Right lung (tissue), 10 donors: ENCODE measurements at places on chromosomes 2 and 18. TPM values are rescaled to one million over a fixed set of nuclear protein-coding genes. Genes with fewer than 3 reads are reported as not detected.
A peak's percentile ranks its signal among the peaks of the same experiment; 100 is the strongest.

GRCh38 chr2:8574196-8575037 is 107.4 kb upstream of the ID2 start:
- no peak for DNase-seq

DNA sequence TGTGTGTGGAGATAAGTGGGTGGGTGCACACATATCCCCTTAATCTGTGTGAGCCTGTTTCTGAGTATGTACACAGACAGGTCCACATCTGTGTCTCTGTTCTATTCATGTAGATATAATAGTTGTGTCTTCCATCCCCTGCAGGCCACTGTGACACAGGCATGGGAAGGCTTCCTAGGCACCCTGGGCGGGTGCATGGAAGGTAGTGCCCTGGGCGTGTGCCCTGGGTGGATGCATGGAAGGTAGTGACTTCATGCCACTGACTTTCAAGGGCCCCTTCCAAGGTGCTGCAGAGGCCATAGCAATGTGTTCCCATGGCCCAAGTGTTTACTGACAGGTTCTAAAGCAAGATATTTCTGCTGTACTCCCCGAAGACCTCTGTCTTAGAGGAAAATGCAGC is 462.5 kb upstream of the HS6ST1 start:
- no peak for DNase-seq

GRCh38 chr2:181655519-181655918 is 1.4 kb downstream of the CERKL start:
- no peak for DNase-seq

DNA sequence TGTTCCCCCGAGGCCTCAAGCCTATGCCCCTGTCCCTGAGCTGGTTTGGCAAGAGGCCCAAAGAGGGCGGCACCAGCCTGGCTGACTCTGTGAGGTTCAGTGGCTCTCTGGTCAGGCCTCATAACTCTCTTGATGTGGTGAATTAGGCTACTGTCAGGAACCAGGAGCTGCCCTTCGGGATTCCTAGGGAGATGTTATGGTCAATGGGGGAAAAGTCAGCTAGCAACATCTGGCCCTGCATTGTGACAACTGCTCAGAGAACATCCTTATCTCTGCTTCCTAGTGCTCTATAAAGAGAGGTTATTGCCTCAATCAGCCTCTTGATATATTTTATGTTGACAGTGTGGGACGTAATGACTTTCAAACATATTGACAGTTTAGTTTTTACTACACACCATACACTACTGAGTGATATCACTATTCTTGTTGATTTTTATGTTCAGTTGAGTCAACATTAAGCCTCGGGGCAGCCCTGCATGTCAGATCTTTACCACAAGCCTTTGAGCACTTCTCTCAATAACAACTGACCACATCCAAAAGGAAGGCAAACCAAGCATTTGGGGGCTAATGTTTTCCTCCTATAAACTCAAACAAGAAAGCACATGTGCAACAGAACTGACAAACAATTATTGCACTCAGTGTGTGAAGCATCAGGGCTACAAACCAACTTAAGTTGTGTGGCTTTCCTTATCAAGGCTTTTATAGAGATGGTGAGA is 448.3 kb upstream of the SLC14A2 start:
- no peak for DNase-seq

DNA sequence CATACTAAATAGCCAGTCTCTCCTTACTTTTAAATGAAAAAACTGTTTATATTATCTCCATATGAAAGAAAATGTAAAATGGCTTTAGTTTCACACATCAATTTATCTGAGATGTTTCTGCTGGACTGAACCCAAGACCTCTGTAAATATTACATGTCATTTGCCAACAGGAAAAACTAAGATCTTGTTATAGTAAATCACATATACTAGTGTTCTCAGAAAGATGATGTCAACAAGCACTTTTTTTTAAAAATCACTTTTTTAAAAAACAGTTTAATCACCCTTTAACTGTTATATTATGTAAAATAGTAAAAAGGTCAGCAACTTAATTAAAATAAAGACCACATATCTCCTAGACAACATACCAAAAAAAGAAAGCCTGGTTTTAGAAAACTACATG is 46.3 kb downstream of the PTPN2 start:
- DNase-seq = peak; percentile 24

DNA sequence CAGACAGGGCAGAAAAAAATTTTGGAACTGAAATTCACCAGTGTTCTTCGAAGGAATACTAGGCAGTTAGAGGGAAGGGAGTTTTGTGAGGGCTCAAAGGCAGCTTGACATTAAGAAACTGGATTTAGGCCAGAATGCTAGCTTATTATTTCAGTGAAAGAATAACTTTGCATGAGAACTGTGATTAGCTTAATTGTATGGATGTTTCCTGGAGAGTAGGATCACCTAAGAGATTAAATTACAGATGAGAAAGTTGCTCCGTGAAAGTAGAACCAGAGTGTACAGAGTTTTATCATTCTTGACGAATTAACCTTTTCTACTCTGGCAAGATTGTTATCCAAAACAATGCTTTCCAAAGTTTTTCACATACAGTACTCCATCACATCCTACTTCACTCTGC is 6.2 kb downstream of the SPAG16 start:
- DNase-seq = no peak

- DNase-seq = no peak
Measured at GRCh38 chr18:415617-416612, 84.6 kb downstream of the COLEC12 start.

DNA sequence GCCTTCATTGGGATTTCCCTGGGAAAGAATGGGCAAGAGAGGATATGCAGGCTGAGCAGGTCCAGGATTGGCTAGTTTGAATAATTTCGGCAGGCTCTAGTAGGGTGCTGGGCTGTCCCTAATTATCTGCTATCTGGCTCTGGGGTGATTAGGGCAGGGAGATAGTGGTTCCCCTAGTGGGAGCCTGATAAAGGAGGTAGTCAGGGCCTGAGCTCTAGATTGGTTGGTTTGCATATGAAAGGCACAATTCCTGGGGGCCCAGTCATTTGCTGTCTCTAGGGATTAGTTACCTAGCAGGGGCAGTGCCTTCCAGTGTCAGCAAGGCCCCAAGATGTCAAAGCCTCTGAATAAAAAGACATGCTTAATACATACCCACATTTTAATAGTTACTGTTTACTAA is 690.1 kb upstream of the KLHL29 start:
- DNase-seq = no peak

DNA sequence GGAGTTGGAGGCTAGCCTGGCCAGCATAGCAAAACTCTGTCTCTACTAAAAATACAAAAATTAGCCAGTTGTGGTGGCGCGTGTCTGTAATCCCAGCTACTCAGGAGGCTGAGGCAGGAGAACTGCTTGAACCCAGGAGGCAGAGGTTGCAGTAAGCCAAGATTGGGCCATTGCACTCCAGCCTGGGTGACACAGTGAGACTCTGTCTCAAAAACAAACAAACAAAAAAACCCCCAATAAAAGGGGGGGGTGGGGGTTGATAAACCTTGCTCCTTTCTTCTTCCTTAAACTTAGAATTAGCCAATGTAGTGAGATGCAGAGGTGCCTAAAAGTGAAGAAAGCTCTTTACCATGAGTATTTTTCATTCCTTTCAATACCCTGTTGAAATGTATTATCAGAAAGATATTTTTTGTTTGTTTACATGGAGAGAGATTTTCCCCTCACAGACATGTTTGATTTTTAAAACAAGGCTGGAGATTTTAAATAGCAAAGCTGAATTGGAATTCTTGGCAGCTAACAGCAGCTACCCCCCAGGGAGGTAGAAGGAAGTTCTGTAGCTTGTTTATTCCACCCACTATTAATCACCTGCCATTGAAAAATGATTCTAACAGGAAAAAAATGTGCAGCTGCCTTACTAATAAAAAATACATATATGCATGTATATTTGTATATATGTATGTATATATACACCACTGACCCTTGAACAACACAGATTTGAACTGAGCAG is 48.6 kb downstream of the GYPC start:
- no peak for DNase-seq

DNA sequence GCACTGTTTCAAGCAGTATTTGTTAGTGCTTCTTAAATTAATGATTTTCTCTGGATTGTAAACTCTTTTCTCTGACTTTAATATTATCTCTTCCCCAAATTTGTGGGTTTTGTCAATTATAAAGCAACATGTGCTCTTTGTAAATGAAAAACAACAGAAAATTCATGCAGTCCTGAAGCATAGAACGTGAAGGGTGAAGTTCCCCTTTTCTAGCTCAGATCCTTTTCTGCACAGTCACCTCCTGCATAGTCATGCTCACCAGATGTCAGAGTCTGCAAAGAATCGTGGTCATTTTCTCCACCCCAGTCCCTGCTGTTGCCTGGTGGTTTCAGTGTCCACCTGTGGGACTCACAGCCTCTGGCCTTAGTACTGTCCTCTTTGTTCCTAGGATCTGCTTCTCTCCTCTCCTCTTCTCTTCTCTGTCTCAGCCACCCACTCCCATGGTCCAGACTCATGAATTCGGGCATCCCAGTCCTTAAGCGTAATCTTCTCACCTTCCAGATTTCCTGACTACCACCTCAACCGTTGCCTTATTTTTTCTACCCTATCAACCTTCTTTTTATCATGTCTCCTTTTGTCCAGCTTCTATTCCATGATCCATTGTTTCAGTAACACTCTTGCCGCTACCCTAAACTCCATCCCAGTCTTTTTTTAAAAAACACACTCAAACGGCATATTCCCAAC is 229.1 kb downstream of the RTP5 start:
- DNase-seq = no peak

DNA sequence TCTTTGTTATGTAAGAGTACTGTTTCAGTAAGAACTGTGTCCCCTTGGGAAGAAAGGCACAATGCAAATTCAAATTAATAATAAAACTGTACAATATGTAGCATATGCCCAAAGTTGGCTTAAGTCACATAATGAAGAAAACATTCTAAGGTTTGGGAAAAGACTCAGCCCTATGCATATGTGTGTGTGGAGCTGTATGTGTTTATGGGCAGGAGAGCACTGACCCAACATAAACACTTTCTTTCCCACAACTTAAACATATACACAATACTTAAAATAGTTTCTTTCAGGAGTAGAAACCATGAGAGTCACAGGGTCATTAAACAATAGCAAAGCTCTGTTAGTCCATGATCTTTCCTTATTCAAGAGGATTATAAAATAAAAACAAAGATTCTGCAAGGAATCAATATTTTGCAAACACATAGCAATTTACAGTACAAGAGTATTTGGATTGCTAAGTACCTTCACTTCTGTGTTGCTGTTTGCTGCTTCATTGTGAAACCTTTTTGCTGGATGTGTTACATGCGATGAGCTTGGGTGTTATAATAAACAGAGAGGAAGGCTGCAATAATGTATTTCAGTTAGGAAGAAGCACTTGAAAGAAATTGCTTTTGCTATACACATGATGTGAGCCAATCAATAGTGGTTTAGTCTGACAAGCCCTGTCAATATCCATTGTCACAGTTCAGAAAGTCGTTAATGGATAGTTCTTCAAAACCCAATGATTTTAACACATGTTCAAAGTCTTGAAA is 347.3 kb downstream of the ARHGAP15 start:
- DNase-seq = no peak

GRCh38 chr2:122338000-122338399 is 582.5 kb downstream of the TSN start:
- no peak for DNase-seq

GRCh38 chr2:191899410-191899809 is 52.5 kb upstream of the CAVIN2 start:
- DNase-seq = no peak

DNA sequence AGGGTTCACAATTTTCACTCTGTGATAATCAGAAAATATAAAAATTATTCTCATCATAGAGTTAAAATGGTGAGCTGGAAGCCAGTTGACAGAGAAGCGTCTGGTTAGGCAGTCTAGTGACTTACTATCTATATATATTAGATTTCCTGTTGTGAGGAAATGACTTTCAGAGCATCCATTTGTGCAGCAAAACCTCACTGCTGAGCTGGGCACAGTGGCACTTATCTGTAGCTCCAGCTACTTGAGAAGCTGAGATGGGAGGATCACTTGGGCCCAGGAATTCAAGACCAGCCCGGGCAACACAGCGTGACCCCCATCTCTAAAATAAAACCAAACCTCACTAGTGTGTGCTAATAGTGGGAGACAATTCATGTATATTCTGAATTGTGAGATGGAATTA is 7.2 kb upstream of the KIAA2012 start:
- DNase-seq = no peak

GRCh38 chr18:77369644-77370043 is 120.0 kb downstream of the GALR1 start:
- DNase-seq = no peak

- DNase-seq = peak; percentile 57
Measured at GRCh38 chr2:151315381-151315903, 26.0 kb upstream of the NMI start.

DNA sequence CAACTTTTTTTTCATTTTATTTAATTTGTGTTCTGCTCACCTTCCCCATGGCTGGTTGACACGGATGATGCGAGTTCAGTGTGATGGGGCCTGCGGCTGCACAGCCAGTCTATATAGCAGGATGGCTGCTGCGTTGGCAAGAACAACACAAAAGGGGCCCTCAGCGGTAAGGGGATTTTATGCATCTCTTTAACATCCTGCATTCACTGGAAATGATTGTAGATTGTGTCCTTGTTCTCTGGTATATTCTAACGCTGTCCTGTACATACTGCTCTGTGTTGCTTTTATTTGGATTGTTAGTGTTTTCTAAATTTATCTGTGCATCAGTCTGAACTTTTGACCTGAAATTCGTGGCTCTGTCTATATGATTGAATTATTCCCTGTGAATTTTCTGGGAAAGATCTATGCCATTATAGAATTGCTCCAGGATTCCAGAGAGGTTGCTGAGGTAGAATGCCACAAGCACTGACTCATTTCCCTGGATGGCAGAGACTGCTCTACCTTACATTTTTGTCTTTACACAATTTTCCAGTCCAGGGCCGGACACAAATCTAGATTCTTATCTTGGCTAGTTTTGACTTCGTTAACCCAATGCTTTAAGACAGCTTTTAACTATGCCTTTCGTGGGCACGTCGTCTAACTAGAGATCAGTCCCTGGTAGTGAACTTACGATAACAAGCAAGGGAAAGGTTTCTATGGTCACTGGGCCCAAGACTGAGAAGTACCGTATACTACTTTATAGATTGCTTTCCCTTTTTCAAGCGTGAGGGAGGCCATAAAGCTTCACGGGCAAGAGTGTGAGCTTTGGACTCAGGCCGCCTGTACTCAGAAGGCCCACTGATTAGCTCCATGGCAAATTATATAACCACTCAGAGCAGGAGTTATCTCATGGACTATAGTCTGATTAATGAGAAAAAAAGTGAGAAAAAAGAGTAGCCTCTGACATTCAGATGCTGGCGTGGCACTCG is at the start of gene CRYGC:
TSS of gene CRYGC (minus strand) at position 85 of the 968 bp plus-strand sequence. CDS start at position 49, 36 bp downstream.
- DNase-seq = no peak

The GPAT2 gene
- polyA plus RNA-seq = 2.4 TPM

The SIX3 gene
- polyA plus RNA-seq = not detected

The CIAO1 gene
- 64.5 TPM for polyA plus RNA-seq

The ARHGAP15 gene
- 27.6 TPM for polyA plus RNA-seq

The PDCD1 gene
- 0.30 TPM for polyA plus RNA-seq

The UGT1A6 gene
- not detected for polyA plus RNA-seq

The PDE6D gene
- 28.5 TPM for polyA plus RNA-seq

The RTP5 gene
- not detected for polyA plus RNA-seq

The AQP12A gene
- not detected for polyA plus RNA-seq
